AG10803 (cell line): ENCODE measurements at places on chromosomes 11 and 22.
A peak's percentile ranks its signal among the peaks of the same experiment; 100 is the strongest.

- no peak for DNase-seq
Observed at GRCh38 chr11:23202611-23203010, 342.3 kb upstream of the CCDC179 start.

- peak; percentile 80 for DNase-seq
Observed at GRCh38 chr11:27296497-27296896, 66.5 kb downstream of the CCDC34 start.

DNA sequence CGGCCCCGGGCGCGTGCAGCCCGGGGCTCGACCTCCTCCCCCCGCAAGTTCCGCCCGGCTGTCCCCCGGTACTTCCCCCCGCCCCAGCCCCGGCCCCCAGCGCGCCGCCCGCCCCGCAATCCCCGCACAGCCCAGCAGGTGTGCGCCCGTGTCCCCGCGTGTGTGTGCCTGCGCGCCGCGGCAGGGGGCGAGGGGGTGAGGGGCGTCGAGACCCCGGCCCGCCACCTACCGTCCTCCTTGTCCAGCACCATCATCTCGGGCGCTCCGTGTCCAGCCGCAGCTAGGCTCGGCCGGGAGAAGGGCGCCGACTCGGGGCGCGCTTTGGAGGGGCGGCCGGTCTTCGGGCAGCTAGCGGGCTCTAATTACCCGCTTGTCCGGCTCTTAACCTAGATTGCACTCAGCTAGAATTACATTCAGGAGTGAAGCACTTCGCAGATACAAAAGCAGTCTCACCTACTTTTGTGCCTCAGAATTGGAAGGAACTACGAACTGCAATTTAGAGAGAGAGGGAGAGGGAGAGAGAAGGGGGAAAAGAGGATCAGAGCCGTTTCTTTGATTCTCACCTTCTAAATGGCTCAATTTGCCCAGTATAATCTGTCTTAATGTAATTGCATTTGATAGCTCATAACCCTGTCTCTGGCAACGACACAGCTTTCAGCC lies 439 bp downstream of the LMO1 start:
- DNase-seq = no peak

- no peak for DNase-seq
Observed at GRCh38 chr11:75765116-75765515, 3.5 kb upstream of the DGAT2 start.

DNA sequence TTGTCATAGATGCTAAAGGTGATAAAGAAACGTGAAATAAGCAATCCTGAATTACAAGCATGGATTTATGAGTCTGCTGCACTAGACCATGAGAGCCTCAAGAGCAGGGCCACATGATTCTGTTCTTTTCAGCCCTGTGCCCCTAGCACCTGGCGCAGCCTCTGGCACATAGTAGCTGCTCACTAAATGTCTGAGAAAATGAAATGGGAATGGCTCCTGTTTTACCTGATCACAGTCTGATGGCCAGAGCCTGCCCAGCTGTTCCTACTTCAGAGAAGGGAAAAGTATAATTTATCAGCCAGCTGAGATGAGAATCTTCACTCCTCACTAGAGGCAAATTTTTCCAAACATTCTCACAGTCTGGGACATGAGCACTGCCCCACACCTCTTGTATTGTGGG lies 10.7 kb upstream of the PKNOX2 start:
- no peak for DNase-seq

GRCh38 chr11:109929308-109929707 lies 163.9 kb upstream of the ZC3H12C start:
- no peak for DNase-seq

DNA sequence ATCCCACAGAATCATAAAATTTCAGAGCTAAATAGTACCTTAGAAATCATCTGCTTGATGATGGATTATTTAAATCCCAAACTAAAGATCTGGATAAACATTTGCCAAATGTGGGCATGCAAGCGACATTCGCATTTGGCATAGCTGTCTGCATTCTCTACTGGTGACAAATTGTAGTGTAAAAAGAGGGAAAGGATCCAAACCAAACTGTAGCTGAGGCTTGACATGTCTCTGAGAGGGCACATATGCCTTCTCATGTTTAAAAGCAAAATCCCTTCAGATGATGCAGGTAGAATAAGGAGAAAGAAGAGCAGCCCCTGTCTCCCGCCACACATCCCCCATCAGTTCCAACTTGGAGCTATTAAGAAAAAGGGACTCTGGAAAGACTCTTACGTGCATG lies 257.5 kb upstream of the MTNR1B start:
- peak; percentile 13 for DNase-seq

- no peak for DNase-seq
Observed at GRCh38 chr11:101508370-101508769, 75.4 kb downstream of the TRPC6 start.

DNA sequence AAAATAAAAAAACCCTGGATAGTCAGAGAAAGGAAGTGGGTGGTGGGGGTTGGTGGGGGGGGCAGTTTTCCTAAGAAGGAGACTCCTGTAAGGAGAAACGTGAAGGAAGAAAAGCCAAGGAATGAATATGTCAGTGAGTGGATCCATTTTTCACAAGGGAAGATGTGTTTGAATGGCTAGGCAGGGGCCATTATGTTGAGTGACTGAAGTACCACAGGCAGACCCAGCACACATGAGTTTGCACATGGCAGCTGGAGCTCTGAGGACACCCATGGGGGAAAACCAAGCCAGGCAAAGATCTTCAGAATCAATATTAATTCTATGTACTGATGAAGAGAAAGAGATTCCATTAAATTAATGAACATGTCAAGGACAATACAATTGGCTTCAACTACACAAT lies 67.6 kb downstream of the CD44 start:
- DNase-seq = no peak

GRCh38 chr22:47586038-47586437 lies 823.6 kb downstream of the TBC1D22A start:
- no peak for DNase-seq

GRCh38 chr22:45996241-45997076 lies 19.5 kb upstream of the WNT7B start:
- peak; percentile 70 for DNase-seq

DNA sequence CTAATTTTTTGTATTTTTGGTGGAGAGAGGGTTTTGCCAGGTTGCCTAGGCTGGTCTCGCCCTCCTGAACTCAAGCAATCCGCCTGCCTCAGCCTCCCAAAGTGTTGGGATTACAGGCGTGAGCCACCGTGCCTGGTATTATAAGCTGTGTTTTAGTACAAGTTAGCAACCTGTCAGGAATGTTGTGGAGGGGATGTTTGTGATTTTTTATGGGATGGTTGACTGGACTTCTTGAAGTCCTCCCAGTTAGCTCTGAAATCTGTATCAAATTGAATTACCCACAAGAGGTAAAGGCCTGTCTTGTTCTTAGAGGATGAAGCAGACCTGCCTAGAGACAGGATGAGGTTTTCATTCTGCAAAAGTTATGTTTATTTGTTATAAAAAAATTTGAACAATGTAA lies 34.1 kb upstream of the IL18BP start:
- no peak for DNase-seq

- DNase-seq = no peak
Observed at GRCh38 chr11:6402061-6402470, 11.8 kb downstream of the SMPD1 start.

DNA sequence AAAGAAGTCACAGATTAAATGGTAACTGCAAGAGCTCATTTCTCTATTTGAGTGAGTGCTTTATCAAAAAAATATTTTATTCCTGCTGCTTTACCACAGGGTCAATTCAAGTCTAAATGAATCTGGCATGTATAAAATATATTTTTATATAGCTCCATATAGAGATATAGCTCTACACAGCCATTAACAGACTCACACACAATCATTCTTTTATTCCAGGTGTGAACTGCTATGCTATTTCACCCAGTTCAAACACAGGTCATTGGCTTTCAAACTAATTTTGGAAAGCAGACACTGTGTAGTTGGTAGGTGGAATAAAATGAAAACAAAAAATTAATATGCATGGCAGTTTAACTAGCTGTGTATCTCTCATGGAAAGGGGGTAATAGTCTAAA lies 63.1 kb downstream of the MAML2 start:
- DNase-seq = no peak

DNA sequence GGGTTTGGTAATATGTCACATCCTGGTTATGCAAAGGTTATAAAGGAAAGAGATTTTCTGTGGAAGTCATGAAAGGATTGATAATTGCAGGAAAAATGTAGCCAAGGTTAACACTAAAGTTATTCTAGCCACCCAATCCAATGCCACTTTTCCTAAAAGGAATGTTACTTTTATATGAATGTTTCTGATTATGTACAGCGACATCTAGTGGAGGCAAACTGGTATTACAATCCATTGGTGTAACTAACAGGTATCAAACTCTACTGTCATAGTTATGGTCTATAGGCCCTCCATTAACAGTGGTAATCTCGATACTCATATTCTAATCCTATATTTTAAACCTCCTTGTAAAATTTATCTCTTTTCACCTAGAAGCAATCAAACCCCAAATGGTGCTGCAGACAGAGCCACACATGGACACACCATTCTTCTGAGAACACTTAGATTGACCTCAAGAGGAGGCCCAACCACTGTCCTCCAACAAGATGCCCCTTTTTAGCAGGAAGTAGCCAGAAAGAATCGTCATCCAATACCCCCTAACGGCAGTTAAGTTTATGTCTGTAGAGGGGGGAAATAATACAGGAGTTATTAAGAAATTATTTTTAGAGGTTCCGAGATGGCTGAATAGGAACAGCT lies 74.9 kb upstream of the RAG2 start:
- DNase-seq = peak; percentile 52

- DNase-seq = peak; percentile 56
Observed at GRCh38 chr11:45264839-45265515, 21.2 kb downstream of the SYT13 start.

DNA sequence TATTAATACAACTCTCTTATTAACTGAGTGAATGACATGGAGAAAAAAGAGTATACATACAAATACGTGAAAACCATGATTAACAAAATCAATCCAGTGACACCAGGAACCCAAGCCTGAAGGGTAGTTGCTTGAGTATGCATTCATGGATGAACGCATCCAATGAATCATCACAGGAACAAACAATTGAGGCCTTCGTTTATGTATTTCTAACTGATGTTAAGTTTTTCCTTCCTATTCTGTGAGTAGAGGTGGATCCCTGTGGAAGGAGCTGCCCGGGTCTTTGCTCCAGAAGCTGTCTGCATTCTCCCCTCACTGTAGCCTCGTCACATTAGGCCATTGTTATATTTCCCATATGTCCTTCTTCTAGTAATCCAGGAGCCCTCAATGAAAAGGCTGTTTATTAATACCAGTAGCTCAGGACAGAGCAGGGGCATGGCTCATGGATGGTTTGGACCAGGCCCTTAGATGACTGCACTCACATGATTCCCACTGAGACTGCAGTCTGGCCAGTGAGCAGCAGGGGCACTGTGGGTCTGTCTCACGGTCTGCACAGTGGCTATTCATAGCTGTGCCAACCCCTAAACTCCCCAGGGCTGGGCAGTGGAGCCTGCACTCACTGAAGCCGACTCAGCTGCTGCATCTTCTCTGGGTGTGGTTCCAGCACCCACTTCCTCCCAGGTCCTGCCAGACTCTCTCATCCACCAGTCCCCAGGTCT lies 128.1 kb upstream of the TOP3B start:
- DNase-seq = peak; percentile 68

DNA sequence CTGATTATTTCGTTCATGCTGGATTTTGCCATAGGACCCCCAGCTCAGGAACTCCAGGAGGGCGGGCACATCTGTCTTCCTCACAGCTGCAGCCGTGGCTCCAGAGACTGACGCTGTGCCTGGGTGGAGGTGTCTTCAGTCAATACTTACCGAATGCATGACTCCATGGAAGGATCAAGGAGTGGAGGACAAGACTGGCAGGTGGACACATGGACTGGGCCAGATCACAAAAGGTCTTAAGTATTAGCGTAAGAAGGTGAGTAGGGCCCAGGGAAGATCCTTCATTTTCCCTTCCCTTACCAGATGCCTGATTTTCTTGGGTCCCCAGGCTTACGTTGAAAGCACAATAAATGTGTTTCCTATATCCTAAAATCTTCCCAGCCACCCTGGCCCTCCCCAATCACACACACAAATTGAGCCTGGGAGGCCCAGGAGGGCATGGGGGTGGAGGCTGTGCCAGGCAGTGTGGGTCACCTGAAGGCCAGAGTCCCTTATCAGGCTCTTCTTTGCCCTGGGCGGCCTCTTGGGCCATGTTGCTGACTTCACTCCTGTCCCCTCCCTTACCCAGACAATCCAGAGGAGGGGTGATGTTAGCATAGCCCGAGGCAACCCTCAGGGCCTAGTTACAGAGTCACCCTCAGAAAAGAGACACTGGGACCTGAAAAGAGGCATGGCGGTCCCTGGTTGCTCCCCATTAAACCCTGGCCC lies 56.4 kb downstream of the CYTH4 start:
- DNase-seq = no peak

DNA sequence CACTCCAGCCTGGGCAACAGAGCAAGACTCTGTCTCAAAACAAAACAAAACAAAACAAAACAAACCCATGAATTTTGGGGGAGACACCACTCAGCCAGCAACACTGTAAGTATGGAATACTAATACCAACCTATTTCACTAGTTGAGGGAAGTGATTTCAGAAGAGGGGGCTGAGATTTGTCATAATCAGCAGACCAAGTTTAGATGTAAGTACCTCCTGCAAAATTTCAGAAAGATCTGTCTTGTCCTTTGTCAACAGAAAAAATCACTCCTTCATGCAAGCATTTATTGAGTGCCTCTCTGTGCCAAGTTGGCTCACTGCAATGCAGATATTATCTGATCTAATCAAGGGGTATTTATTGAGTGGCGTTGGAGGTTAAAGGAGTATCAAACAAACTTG lies 23.4 kb upstream of the ADA2 start:
- no peak for DNase-seq

DNA sequence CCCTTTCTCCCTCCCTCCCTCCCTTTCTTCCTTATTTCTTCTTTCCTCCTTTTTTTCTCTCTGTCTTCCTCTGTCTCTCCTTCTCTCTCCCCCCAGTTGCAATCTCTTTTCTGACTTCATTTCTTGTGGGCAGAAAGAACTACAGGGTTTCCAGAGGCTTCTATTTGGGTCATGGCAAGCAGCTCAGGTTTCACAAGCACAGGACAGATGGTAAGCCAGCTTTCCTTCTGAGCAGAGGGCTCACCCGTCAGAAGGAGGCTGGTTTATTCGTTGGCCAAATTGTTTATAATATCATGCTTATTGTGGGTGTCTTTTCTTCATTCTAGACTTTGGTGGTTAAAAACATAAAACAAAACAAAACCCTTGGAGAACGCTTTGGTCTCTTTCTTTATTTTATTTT lies 58.9 kb upstream of the CLMP start:
- peak; percentile 59 for DNase-seq

DNA sequence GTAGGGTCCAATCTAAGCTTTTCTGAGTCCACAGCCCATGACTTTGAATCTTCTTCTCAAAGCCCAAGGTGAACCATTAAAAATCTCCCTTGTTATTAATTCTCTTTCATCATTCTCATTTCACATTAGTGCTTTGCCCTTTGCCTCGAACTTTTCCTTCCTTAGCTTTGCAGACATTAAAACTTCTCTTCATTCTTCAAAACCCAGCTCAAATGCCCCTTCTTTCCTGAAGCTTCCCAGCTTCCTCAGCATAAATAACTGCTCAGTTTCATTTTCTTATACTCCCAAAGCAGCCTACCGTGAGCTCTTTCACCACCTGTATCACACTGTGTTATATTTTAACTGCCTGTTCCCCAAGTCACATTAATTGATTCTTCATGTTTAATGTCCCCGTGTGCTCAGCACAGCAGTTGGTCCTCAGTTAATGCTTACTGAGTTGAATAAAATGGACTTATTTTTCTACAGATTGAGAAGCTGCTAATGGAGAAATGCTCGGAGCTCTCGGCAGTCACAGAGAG lies 62.0 kb downstream of the INSC start:
- no peak for DNase-seq

- DNase-seq = no peak
Observed at GRCh38 chr22:45216133-45217003, 24.3 kb downstream of the KIAA0930 start.

- DNase-seq = peak; percentile 29
Observed at GRCh38 chr11:128904656-128905344, 13.6 kb downstream of the KCNJ5 start.
